ENCODE measurements at places on chromosomes 4 and X.

- DNase-seq: no peak
These were observed 5.5 kb upstream of the ATP2B3 start for GRCh38 chrX:153511784-153512500.

GRCh38 chr4:173318648-173319211 lies 15.4 kb downstream of the HMGB2 start:
- DNase-seq: no peak

DNA sequence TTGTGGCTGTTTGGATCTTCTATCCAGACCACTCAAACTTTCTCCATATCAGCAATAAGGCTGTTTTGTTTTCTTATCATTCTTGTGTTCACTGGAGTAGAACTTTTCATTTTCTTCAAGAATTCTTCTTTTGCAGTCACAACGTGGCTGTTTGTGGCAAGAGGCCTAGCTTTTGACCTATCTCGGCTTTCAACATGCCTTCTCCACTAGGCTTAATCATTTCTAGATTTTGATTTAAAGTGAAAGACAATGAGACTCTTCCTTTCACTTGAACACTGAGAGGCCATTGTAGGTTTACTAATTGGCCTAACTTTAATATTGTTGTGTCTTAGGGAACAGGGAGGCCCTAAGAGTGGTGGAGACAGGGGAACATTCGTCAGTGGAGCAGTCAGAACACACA lies 19.1 kb downstream of the FGF2 start:
- no peak for DNase-seq

- no peak for DNase-seq
These were observed 105.5 kb upstream of the PSAPL1 start for GRCh38 chr4:7540206-7540605.

GRCh38 chr4:122131562-122132157 lies 20.5 kb upstream of the BLTP1 start:
- no peak for DNase-seq

DNA sequence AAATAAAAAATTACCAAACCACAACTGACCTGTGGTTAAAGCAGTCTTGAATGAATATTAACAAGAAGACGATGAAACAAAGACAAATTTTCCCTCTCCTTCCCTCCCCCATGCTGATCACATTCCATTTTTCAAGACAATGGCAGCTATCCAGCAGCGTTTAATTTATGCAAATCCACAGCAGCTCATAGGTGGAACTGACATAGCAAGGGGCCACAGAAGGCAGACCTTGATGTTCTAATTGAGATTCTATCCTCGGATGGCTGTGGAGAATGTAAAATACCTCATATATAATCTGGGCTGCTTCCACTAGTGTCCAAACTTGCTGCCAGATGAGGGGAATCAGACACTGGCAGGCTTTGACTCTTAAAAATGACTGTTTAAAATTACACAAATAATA lies 211.5 kb downstream of the CHRDL1 start:
- no peak for DNase-seq

DNA sequence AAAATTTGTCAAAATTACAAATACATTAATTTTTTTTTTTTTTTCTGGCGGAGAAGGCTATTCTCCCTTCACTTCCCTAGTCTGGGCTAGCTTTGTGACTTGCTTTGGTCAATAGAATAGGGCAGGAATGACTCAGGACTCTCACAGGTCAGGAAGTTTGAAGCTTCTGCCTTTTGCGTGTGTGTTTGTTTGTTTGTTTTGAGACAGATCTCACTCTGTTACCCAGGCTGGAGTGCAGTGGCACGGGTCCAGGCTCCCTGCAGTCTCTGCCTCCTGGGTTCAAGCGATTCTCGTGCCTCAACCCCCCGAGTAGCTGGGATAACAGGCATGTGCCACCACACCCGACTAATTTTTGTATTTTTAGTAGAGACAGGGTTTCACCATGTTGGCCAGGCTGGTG lies 55.9 kb upstream of the USP9X start:
- DNase-seq: no peak

Data from NCI-H774 (cell line).